ENCODE measurements at places on chromosomes 3 and 15.

DNA sequence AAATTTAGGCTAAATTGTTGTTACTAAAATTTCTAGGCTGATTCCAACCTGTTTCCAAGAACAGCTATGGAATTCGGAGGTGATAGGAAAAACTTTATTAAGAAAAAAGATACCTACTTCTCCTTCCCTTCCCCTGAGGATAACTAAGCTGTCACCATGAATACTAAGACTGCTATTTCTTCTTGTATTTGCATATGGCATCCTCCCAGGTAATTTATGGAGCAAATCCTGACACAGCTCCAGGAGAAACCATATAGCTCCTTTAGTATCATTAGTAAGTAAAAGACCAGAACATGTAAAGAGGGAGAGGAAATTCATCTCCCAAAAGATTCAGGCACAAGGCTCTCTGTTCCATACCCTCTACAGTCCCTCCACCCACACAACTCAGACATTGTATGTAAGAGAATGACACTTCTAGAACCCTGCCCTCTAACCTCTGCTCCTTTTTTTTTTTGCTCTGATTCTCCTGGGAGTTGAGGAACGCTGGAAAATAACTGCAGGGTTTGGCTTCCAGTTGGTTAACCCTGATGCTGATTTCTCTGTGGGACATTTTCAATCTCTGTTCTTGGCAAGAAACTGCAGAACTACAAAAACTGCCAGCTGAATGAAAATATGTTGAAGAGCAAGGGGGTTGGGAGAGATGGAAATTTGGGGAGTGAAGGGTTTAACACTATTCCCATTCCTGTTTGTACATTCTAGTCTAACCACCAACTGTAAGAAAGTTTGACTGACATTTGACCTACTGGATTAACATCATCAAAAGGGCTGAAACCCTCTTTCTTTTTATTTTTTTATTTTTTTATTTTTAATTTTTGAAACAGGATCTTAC lies 14.2 kb upstream of the MAGI1 start:
- DNase-seq: no peak

DNA sequence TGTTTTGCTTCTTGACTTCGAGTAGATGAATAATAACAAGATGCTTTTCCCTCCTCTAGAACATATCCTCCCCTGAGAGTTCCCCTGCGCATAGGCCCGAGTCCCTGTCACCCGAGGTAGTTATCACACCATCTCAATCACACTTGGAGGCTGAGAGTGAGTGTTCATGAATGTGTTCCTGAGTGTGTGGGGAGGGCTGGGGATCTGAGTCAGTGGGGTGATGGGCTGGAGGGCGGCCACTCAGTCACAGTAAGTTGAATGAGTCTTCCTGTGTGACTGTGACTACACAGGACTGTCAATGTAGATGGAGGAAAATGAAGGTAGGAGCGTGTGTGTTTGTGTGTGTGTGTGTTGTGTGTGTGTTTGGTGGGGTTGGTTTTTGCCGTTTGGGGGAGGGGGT lies 71.0 kb downstream of the SETD5 start:
- no peak for DNase-seq

GRCh38 chr3:42979044-42979972 lies at the start of gene GASK1A:
Gene GASK1A (plus strand): TSS chr3:42979311. CDS start chr3:42979643, 332 bp downstream.
- peak; percentile 6 for DNase-seq

DNA sequence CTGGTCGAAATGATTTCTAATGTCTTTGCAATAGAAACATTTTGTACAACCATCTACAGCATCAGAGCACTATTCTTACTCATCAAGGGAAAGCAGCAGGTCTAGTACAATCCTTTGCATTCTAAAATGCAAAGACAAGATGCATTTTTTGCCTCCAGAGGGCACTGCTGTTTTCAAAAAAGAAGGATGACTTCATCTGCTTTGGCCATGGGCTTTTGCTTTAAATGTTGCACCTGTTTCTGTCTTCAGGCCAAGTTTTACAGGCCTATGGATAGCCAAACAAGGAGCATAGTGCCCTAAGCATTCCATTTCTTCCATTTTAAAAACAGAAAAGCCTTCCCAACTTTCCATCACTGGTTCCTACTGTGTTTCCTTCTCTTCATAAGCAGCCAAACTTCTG lies 3.4 kb downstream of the PARP9 start:
- peak; percentile 79 for DNase-seq

- DNase-seq: no peak
Measured at GRCh38 chr3:110430146-110430545, 641.5 kb upstream of the NECTIN3 start.

DNA sequence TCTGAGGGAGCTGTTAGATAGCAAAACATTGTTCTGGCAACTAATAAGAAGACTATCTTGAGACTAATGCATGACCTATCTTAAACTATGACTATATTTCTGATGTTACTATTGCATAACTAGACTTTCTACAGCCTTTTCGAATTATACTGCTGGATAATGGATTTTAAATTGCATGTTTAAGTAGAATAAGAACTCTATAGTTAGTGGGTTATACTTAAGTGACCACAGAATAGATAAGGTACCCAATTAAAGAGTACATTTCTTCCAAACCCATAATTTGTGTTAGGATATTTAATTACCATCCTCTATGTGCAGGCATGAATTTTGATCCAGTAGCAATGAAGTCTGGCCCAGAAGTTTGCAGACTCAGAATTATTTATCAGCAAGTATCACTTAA lies 44.6 kb upstream of the SPPL2A start:
- DNase-seq: no peak

DNA sequence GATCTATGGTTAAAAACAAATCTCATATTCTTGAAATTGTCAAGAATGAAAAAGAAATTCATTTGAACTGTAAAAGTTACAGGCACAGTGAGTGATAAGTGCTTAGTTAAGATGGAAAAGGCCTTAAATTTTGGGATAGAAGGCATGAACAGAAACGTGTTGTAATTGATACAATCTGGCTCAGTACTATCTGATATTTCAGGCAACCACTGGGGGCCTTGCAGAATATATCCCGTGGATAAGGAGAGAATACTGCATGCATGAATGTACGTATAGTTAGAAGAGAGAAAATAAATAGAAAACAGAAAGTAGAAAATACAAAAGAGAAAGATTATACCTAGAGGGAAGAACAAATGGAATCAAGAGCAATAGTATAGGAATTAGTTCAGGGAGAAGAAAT lies 741.4 kb upstream of the CCDC54 start:
- DNase-seq: no peak

- no peak for DNase-seq
Measured at GRCh38 chr3:38713121-38713520, 63.6 kb upstream of the SCN5A start.

- DNase-seq: no peak
Measured at GRCh38 chr15:74869372-74869725, 3.8 kb downstream of the SCAMP2 start.

DNA sequence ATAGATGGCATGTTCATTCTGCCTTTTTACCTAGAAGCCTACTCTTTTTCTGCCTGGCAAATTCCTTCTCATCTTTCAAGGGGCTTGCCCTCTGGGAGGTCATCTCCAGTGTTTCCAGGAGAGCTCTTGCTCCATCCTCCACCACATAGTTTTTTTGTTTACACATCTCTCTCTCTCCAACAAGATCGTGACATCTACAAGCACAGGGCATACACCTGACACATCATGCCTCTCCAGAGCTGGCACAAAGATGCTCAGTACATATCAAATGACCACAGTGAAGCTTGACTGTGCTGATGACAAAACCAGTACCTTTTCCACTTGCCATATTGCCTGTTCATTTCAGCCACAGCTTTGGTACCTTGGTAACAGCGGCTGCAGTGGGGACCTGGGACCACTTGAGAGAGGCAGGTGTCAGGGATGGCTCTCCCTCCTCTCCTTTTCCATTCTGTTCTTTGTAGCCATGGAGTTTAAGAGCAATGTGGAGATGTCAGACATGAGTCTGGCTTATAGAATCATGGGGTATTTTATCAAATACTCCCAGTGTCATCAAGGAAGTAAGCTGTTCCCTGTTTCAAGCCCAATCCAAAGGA lies 15.4 kb downstream of the ALPK3 start:
- DNase-seq: no peak

Measured in MM.1S (cell line).